Stimulated activated CD8-positive, alpha-beta memory T cell treated with anti-CD3 and anti-CD28 coated beads, Interleukin-7, amount 100 ng/mL, for 1 hour (primary cell): ENCODE measurements at places on chromosomes 3 and 15.

GRCh38 chr15:100439514-100439913 is 89.2 kb downstream of the CERS3 start:
- DNase-seq: no peak

DNA sequence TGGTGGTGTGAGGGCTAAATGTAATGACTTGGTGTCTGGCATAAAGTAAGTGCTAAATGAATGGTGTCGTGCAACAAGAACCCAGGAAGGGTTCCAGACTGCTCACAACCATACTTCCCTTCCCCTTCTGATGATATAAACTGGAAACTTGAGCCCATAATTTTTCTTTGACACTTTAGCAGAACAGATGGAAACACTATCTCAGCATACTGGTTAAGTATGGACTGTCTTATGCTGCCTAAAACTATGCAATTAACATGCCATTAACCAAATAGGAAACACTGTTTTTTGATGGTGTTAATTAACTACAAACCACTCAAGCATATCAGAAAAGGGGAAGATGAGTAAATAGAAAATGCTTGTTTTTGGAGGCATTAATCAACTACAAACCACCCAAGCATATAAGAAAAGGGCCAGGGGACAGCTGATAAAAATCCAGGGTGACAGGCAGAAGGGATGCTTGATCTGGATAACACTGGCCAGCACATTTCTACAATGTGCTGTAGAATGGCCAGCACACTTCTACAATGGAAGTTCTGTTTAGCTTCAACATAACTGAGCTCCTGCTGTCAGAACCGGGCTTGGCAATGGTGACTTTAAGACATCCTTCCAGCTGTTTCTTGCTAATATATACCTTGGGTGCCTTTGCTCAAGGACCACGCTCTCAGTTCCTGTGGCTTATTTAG is 85.5 kb upstream of the FAM3D start:
- DNase-seq: no peak

DNA sequence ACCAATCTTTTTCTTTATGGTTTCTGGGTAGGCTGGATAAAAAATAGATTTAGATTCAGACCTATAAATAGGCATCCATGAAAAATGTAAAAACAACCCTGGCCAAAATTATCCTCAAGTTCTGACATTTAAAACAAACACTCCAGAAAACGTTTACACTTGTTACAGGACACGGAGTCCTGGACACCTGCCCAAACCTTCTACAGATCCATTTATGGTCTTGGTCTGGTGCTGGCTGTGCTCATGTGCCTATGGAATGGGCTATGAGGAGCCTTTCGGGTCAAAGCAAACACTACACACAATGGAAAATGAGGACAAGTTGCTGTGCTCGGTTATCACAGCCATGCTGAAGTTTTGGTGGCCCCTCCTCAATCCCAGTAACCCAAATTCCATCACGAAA is 108.1 kb downstream of the PDZRN3 start:
- no peak for DNase-seq

DNA sequence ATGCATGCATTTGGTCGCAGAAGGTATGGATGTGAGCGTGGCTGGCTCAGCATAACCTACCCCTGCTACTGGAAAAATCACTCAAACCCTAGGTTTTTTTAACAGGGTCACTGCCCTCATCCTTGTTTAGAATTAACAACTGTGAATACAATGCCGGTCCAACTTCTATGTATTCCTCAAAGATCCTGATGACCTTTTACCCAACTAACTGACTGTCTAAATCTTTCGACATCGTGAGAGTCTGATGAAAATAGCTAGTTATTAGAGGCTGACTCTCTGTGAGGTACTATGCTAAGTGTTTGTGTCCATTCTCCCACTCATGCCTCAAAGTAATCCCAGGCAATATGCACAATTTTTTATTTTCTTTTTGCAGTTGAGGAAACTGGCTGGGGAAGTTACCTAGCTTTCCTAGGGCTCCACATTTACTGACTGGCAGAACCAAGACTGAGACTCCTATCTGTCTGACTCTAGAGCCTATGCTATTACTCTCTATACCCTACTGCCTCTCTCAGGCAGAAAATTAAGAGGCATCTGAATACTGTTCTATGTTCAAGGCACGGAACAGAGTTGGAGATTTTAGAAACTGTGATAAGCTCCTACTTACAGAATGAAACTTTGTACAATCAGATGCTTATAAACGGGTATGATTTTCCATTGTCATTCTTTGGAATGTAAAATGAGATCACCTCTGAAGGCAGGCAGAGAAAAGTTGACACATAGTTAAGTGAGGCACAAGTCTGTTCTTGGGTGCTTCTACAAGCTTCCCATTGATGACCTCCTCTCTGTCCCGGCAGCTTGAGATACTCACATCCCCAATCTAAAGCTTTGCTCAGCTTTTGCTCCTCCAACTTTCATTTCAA is 56.4 kb downstream of the FILIP1L start:
- no peak for DNase-seq

- no peak for DNase-seq
Measured at GRCh38 chr3:6281662-6282061, 579.3 kb upstream of the GRM7 start.

- no peak for DNase-seq
Measured at GRCh38 chr15:81023483-81024264, 23.0 kb downstream of the TLNRD1 start.

DNA sequence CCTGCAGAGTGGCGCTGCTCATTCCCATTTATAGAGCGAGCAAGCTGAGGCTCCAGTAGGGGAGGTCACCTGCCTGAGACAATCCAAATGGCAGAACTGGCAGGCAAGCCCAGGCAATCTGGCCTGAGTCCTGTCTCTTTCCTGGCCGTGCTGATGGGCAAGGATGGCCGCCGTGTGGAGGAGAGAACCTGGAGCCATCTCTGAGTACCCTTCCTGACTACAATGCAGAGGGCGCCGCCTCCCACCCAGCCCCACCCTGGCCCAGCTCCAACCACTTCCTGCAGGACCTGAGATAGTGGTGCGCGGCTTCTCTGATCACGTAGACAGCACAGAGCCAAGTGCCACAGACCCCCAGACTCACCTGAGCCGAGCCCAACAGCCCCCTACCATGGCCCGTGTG is 7.0 kb downstream of the TLR9 start:
- no peak for DNase-seq

DNA sequence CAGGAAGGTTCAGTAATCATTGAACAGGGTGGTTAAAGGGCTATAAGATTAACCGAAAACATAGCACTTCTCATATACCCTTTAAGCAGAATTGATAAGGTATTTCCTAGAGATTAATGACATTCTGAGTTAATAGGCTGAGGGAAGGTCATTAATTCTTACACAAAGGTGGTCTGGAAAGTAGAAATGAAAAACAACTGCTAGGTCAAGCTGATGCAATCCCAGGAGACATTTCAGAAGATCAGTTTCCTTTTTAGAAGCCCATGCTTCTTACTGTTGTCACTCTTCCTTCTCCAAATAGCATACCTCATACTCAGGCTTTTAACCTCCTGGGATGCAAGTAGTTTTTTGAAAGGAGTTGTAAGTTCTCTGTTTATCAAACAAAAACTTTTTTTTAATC is 8.8 kb downstream of the FILIP1L start:
- DNase-seq: no peak

DNA sequence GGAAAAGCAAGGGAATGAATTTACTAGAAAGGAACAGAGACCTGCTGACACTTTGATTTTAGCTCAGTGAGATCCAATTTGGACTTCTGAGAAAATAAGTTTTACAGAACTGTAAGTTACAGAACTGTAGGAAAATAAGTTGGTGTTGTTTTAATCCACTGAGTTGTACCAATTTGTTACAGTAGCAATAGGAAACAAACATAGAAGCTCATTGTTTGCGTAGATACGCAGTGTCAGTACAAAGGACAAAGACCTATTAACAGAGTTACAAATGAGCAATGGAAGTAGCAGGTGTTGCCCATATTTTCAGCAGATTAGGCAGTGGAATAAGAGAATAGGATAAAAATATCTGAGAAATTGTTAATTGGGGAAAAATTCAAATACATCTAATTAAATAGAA is 385.8 kb upstream of the CNTN6 start:
- no peak for DNase-seq
